ENCODE measurements at places on chromosomes 4 and X.

DNA sequence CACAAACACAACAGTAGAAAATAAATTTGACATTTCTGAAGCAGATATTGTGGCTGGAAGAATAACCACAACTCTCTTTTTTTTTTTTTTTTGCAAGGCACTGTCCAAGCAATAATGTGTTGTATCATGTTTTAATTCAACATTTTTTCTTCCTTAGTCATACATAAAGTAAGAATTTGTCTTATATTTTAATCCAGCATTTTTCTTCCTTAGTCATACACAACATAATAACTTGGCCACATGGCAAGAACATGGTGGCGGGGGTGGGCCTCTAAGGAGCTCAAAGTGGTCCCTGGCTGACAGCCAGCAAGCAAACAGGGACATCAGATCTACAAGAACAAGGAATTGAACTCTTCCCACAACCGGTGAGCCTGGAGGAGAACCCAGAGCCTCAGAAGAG lies 20.2 kb downstream of the FBXW7 start:
- no peak for DNase-seq

GRCh38 chrX:152878976-152879755 lies 18.7 kb upstream of the ZNF185 start:
- DNase-seq: no peak

- peak; percentile 26 for DNase-seq
Measured at GRCh38 chrX:136028383-136028984, 43.2 kb downstream of the SLC9A6 start.

- no peak for DNase-seq
Measured at GRCh38 chr4:16472537-16472936, 246.3 kb upstream of the TAPT1 start.

GRCh38 chr4:11281720-11282119 lies 147.0 kb downstream of the HS3ST1 start:
- DNase-seq: no peak

Measured in smooth muscle cell of the brain vasculature (primary cell).